ENCODE measurements at places on chromosomes 3 and 15. TPM values are rescaled to one million over a fixed set of nuclear protein-coding genes. Genes with fewer than 3 reads are reported as not detected.

DNA sequence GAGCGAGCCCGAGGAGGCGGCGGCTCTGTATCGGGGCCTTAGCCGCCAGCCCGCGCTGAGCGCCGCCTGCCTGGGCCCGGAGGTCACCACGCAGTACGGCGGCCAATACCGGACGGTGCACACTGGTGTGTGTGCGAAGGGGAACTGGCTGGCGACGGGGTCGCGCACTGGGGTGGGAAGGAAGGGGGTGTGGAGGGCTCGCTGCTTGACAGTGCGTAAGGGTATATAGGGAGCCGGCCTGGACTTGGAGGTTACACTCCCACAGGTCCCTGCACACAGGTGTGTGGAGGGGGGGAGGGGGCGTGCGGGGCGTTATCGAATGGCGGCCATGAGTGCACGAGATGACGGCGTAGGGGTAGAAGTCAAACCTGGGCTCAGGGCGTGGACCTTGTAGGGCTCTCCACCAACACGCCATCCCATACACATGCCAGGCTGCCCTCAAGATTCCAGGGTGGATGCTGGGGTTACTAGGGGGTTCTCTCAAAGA is 389 bp downstream of the APEH start:
- no peak for DNase-seq

GRCh38 chr3:69938931-69939330 is 60.6 kb upstream of the SAMMSON start:
- no peak for DNase-seq

GRCh38 chr3:41162541-41162940 is 36.8 kb upstream of the CTNNB1 start:
- no peak for DNase-seq

GRCh38 chr3:151082880-151083838 is 2.3 kb upstream of the MED12L start:
- no peak for DNase-seq

DNA sequence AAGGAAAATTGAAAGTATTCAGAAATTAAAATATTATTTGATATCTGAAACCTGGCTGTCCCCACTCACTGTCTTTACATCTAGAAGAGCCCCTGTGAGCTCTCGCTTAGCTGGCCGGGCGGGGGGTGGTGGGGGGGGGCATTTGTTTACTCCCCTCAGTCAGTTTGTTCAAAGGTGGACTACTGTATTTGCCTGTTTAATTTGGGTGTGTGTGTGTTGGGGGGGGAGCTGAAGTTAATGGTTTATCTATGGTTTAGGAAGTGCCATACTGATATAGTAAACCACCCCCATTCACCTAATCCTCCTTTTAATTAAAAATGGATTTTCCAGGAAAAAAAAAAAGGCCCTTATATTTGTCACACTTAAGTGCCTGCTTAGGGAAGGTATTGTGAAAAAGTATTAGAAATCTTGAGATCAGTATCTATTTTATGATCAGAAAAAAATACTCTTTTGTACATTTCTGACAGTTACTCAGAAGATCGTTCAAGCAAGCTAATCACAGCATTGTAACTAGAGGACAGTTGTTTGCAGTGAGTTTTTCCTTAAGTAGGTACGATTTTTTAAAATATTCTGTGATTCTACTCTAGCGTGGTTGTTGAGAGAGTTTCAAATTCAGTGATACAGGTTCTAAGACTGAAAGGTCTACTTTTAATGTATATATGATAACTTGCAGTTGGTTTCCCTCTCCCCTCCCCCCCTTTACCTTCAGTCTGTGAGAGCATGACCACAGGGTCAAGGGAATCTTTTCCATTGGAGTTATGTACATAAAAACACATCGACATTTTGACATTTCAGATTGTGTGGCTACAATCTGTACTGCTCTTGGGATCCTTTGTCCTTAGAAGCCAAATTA is 8.5 kb downstream of the NR2F2 start:
- peak; percentile 90 for DNase-seq

- no peak for DNase-seq
These were observed 36.7 kb downstream of the CIP2A start for GRCh38 chr3:108552267-108553159.

DNA sequence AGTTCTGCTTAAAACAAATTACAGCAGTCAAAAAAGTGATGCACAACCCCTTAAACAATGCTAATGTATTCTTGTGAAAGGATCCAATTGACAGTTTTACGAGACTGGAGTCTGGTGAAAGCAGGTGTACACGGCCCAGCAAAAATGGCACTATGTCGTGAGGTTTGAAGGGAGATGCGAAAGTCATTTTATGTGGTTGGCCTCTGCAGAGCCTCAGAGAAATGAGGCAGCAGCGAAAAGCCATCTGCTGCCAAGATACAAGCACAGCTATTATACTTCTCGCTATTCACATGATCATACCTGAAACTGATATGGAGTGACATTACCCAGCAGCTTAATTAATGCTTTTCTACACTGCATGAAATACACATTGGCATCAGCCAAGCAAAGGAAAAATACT is 36.4 kb downstream of the MECOM start:
- DNase-seq, result no peak

ZKSCAN7 gene
- 4.2 TPM for total RNA-seq

GPR176 gene
- 5.6 TPM for total RNA-seq

DNA sequence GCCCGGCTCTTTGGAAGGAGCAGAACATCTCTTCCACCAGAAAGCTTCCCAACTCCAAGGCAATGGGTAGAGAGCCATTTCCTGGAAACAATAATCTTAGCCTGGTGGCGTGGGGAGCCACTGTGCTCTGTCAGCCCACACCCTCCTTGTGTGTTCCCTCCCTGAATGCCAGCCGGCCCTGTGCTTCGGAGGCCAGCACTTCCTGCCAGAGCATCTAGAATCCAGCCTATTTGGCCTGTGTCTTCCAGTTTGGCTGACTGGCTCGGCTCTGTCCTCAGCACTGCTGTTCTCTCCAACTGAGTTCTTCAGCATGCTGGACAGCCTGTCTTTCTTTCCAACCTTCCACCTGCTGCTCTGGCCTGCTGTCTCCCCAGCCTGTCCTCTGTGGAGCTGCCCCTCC is 349.3 kb downstream of the MFSD1 start:
- DNase-seq, result no peak

HGD gene
- not detected for total RNA-seq

NLGN1 gene
- 19.2 TPM for total RNA-seq

LOXL1 gene
- total RNA-seq, result 84.3 TPM

DNA sequence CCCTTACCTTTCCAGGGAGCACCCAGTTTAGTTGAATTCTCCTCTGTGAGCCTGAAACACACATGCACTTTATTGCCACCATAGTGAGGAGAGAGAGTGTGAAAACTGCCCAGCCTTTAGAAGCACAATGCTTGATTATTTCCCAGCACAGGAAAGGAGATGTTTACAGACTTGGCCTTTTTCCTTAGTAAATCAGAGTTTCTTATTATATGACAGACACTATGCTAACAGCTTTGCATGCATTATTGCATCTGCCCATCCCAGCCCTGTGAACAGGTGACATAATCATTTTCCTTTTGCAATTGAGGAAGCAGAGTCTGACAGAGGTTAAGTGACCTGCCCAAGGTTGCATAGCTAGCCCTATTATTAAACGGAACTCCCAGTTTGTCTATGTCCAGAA is 36.5 kb downstream of the CAPN3 start:
- DNase-seq, result no peak

TF gene
- total RNA-seq, result 0.32 TPM

- DNase-seq, result no peak
These were observed 337.8 kb upstream of the NR2E3 start for GRCh38 chr15:71472566-71472965.

AMT gene
- total RNA-seq, result 5.8 TPM

- DNase-seq, result no peak
These were observed 10.2 kb upstream of the HTR3C start for GRCh38 chr3:184042617-184043016.

GRCh38 chr3:162547321-162547720 is 1050.7 kb downstream of the OTOL1 start:
- DNase-seq, result no peak

MORC1 gene
- not detected for total RNA-seq

HTR3E gene
- total RNA-seq, result not detected

DNA sequence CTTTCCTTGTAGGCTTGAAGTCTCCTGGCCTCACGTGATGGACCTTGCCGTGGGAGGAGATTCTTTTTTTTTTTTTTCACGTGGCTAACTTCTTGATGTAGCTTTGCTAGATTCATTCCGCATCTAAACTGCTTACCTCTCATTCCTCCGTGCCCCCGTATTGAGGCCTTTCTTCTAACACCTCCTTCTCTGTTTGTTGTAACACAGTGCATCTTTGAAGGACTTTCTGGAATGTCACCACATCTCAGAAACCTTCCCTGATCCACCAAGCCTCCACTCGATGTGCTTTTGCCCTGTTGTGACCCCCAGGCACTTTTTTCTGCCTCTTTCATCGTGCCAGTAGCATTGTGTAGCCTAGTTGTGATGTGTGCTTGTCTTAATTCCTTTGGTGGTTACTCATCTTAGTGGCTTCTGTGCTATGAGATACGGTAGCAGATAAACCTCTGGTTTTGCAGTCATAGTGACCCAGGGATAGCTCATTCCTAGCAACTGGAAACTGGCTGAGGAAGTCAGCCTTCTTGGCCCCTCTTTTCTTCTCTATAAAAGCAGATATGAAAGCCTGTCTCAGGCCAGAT is 1.6 kb upstream of the BNC1 start:
- DNase-seq, result peak; percentile 60

DNA sequence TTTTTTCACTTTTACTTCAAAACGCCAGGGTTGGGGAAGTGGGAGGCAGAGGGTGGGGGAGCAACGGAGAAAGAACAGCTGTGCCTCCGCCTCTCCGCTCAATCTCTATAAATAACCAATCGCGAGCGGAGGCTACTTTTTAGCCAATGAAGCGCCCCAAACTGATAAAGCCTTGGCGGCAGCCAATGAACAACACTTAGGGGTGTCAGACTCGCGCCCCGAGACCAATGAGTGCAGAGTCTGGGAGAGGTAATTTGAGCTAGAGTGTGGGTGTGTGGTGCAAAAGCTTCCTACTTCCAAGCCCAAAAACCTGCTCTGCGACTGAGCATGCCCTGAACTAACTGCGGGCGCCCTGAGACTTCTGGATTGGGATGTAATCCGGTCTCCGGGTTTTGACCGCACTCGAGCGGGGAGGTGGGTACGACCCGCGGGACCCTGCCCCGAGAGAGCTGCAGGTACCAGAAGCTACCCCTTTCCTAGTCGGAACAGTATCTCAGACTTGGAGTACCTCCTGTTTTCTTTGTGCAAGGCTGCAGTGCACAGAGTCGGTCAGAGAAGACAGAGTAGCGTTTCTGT is 800 bp upstream of the RAP2B start:
- DNase-seq, result peak; percentile 98

C3orf85 gene
- total RNA-seq, result not detected

GRCh38 chr15:78054518-78054917 is 23.0 kb downstream of the TBC1D2B start:
- DNase-seq, result no peak

FBN1 gene
- 214 TPM for total RNA-seq

Measured in esophagus muscularis mucosa (tissue), 4 donors.